Stimulated activated CD8-positive, alpha-beta memory T cell treated with anti-CD3 and anti-CD28 coated beads, Interleukin-2, amount 100 ng/mL, for 1 hour (primary cell): ENCODE measurements at places on chromosomes 2 and 18.

- no peak for DNase-seq
These were observed 123.2 kb downstream of the FTCDNL1 start for GRCh38 chr2:199727801-199728200.

DNA sequence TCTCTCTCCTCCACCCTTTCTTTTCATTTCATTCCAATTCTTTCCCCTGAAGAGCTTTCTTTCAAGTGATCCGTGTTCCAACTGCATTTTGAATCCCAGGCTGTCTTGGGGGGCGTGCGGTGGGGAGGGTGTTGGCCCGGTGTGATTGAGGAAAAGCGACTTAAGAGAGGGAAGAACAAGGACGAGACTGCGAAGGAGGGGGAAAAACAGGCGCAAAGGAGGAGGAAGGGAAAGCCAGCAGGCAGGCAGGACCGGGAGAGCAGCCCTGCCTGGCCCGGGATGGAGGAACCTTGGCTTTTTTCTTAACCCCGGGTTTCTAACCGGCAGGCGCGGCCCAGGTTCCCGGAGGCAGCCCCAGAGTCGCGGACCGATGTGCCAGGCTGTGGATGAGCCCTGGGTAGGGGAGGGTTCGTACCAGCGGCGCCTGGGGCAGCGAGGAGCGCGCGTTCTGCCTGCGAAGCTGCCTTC is 1.3 kb downstream of the ADCYAP1 start:
- DNase-seq: no peak

GRCh38 chr18:26429535-26430226 is 118.7 kb downstream of the KCTD1 start:
- no peak for DNase-seq

GRCh38 chr2:238305092-238305862 is 15.0 kb upstream of the TRAF3IP1 start:
- no peak for DNase-seq

GRCh38 chr2:36415381-36416022 is 59.9 kb downstream of the CRIM1 start:
- DNase-seq: no peak

- DNase-seq: no peak
These were observed 165.4 kb downstream of the MYCN start for GRCh38 chr2:16105669-16106281.

- DNase-seq: no peak
These were observed 204.2 kb downstream of the MBD2 start for GRCh38 chr18:54020156-54020745.

GRCh38 chr2:196182439-196183171 is 11.2 kb upstream of the STK17B start:
- no peak for DNase-seq

DNA sequence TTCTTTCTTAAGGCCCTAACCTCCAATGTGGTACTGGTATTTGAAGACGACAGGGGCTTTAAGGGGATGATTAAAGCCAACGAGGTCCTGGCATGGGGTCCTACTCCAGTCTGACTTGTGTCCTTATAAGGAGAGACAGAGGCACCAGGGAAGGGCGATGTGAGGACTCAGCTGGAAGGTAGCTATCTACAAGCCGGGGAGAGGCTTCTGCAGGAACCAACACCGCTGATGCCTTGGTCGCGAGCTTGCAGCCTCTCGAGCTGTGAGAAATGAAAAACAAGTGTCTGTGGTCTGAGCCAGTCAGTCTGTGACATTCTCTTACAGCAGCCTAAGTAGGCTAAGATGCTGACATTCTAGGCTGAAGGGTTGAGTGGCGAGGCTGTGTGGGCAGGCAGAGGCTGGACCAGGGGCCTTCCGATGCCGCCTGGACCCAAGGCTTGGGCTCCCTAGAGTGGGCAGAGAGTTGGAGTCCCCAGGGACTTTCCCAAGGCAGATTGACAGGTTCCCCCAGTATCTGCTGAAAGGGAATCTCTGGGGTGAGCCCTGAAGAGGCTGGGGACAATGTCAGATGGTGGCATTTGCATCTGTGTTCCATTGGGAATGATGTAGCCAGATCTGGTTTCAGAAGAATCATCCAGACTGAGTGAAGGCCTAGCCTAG is 322.9 kb upstream of the HS6ST1 start:
- no peak for DNase-seq

GRCh38 chr2:16507655-16508489 is 157.8 kb downstream of the CYRIA start:
- no peak for DNase-seq

GRCh38 chr2:100786297-100786658 is 33.7 kb upstream of the NPAS2 start:
- no peak for DNase-seq

- no peak for DNase-seq
These were observed 859 bp upstream of the COLEC12 start for GRCh38 chr18:501406-501714.

GRCh38 chr2:83967854-83968253 is 491.2 kb downstream of the SUCLG1 start:
- no peak for DNase-seq

- DNase-seq: no peak
These were observed 51.0 kb upstream of the FAM117B start for GRCh38 chr2:202583709-202584219.

- DNase-seq: no peak
These were observed 41.0 kb downstream of the FHOD3 start for GRCh38 chr18:36338403-36338933.

DNA sequence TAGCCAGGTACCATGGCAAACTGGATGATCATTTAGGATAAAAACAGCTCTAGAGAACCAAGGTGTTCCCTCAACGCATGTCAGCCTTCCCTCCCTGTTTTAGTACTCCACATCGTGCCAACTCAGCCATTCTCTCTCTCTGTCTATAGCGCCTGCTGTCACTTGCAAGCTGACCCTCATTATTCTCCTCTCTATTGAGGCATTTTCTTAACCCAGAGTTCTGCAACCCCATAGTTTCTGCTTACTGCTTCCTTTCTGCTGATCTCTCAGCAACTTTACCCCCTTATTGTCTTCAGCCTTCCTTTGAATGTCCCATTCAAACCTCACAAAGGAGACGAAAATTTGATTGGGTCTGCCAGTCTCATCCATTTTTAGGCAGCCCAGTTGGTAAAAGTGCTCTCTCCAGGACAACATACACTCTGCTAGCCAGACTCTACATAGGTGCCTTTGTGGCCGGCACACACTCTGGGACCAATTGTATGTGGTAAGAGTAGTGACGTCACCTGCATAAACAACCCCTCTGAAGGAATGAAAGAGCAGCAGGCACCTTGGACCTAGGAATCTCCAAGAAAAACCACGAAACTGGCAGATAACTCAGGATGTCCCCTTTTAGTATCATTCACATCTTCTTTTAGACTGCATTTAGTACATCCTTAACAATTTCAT is 367.2 kb upstream of the KCNH7 start:
- DNase-seq: no peak

DNA sequence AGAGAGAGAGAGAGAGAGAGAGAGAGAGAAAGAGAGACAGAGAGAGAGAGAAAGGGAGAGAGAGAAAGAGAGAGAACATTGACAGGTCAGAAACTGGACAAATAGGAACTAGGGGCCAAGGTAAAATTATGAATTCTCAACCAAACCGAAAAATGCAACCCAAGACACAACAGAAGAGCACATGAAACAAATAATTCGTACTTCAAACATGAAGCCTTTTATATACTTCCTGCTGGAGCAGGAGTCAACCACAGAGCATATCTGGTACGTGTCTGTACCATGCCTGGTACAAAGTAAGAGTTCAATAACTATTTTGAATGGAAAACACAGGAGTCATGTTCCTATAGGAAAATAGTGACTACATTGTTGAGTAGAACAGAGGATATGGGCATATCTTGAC is 6.5 kb upstream of the VPS54 start:
- DNase-seq: no peak

DNA sequence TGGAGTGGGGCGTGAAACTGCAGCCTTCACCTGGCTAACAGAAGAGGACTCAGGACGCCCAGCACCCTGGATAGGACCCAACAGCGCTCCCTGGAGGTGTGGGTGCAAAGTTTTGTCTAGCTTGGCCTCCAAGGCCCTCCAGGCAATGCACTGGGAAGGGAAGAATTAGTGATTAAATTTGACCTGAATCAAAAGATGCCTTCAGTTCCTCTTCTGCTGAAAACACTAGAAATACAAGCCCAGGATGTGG is 779 bp upstream of the TRIB2 start:
- peak; percentile 45 for DNase-seq

GRCh38 chr2:230899786-230900185 is 25.3 kb downstream of the GPR55 start:
- no peak for DNase-seq

- no peak for DNase-seq
These were observed 46.2 kb downstream of the TWSG1 start for GRCh38 chr18:9380621-9381395.

- no peak for DNase-seq
These were observed 5.2 kb upstream of the RMC1 start for GRCh38 chr18:23498117-23498516.

DNA sequence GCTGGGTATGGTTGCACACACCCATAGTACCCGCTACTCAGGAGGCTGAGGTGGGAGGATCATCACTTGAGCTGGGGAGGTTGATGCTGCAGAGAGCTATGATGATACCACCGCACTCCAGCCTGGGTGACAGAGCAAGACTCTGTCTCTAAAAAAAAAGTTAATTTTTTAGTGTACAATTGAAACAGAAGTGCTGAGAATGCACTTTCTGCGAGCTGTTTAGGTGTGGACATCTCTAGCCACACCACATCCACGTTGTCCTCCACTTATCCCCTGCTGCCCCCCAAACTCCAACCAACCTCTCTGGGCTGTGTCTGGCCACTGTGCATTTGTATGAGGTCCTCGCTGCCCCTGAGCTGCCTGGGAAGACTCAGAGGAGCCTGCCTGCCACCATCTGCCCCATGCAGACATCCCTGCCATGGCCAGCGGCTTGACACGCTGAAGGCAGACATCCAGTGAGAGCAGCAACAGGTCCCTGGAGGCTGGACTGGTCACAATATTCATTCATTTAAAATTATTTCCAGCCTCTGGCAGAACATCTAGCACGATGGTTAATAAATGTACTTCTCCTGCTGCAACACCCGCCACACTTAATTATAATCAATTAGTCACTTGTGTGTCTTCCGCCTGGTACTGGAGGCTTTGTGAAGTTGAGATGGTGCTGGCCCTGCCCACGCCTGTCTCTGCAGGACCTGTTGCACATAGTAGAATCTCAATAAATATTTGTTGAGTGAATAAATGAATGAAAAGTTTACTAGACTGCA is 3.7 kb upstream of the AFF3 start:
- DNase-seq: no peak

DNA sequence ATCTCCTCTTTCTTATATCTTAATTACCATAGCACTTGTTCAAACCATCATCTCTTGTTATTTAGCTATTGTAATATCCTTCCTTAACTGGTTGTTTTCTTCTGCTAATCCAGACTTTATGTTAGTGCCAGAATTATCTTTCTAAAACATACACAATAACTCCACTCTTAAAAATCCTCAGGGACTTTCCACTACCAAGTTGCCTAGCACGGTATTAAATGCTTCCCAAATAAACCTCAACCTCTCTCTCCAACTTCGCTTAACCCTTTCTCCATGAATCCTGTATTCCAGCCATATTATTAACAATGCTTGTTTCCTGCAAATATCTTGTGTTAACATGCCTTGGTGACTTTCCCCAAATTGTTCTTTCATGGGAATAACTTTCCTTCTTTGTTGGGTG is 84.5 kb downstream of the FAM228A start:
- DNase-seq: no peak

DNA sequence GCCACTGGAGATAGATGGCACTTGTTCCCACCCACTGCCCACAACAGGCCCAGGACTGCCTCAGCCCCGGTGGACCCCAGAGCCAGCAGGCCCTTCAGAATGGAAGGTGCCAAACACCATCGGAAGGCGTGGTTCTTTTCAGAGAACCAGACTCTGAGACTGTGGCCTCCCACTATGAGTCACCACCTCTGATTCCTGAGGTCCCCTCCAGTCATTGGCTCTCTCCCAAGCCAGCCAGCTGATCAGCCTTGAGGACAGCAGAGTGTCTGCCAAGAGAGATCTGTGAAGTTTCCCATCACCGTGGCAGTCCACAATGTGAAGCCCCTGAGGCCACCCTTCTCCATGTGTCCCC is 10.4 kb upstream of the MAP3K2 start:
- DNase-seq: no peak
